ENCODE measurements at places on chromosomes 7 and 10.
A peak's percentile ranks its signal among the peaks of the same experiment; 100 is the strongest.

DNA sequence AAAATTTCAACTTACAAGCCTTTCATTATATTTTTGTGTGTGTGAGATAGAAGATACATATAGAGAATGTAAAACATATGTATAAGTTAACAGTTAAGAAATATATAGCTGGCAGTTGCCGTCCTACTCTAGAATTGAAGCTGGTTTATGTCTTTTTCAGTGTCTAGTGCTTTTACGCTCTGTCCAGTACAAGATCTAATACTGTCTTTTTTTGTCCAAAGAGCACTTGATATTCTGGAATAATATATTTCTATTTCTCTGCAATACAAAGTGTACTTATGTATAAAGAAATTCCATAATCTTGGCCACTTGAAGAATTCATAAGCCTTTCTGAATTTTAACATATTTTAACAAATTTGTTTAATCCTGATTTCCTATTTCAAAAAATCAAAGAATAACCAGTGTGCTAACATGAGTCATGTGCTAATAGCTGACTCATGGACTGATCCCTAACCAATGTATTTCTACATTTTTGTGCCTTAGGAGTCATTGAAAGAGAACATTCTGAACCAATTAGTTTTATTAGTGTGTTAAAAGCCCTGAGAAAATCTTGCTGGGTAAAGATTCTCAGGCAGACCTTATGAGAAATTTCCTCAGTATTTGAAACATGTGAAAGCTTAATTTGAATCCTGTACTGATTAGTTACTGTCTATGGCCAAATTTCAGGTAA is 73.2 kb upstream of the CCAR1 start:
- DNase-seq, result peak; percentile 90

GRCh38 chr10:22370320-22370719 is 25.0 kb downstream of the SPAG6 start:
- DNase-seq, result no peak

DNA sequence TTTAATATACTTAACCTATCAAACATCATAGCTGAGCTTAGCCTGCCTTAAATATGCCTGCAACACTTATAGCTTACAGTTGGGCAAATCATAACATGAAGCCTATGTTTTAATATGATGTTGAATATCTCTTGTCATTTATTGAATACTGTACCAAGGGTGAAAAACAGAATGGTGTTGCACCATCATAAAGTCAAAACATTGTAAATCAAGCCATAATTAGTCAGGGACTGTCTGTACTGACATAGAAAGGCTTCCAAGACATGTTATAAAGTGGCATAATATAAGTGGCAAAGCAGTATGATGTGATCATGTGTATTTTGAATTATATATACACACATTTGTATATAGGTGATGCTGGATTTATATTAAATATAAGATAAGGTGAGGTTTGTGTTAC is 140.0 kb downstream of the ZEB1 start:
- no peak for DNase-seq

GRCh38 chr10:61942604-61943461 is 41.3 kb downstream of the ARID5B start:
- DNase-seq, result no peak
